ENCODE measurements at places on chromosomes 11 and 22.

GRCh38 chr22:39343259-39344045 lies 6.3 kb upstream of the SYNGR1 start:
- no peak for DNase-seq

- DNase-seq: no peak
These were observed 122.2 kb downstream of the DCDC1 start for GRCh38 chr11:31247321-31247720.

DNA sequence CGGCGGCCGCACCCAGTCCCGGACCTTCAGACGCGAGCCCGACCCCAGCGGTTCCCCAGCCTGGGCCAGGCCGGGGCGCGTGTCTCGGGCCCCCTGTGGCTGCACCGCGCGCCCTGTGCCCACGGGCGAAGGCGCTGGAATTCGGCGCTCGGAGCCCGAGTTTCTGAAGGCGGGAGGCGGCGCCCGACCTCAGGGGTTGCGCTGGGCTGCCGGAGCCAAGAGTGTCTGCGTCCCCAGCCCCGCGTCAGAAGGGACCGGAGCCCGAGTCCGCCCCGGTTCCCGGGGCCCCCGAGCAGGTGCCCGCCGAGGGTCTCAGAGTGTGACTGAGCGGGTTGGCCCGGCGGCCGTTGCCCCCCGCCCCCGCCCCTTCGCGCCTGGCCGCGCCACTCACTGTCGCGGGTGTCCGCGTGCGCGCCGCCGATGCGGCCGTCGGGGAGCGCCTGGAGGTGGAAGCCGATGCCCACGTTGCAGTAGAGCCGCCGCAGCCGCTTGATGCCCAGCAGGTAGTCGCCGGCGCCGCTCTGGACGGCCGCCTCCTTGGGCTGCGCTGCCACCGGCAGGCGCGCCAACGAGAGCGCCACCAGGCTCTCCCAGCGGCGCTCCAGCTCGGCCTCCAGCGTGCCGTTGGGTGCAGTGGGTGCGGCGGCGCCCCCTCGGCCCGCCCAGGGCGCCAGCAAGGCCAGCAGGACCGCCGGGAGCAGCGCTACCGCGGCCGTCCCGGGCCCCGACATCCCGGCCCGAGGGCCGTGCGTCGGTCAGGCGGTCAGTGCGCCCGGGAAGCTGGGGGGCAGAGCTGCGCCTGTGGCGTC lies 583 bp downstream of the FGF4 start:
- DNase-seq: no peak

- no peak for DNase-seq
These were observed 21.6 kb upstream of the FXYD6 start for GRCh38 chr11:117898059-117898458.

DNA sequence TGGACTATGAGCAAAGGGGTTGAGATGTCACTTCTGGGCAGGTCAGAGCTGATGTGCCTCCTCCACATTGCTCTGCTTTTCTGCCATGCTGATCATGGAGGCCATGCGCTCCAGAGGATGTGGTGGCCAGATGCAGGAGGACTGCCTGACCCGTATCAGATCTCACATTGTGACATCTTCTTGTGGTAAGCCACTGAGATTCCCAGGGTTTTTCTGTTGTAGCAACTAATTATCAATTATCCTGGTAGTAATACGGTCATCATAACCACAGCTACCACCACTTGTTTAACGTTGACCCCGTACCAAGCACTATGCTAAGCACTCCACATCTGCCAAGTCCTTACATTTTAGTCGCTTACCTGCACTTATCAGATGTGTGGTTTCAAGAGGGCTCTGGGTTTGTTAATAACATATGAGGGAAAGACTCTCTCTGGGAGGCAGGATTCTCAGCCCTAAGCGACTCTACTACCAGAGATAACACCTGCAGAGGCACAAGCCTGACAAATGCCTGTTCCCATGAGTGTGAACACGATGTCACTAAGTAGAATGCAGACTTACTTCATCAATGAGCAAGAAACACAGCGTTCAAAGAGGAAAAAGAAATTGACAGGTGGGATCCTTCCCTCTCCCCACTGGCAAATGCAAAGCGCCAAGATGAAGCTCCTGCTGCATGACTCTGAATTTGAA lies 63.6 kb upstream of the TIMP3 start:
- no peak for DNase-seq

DNA sequence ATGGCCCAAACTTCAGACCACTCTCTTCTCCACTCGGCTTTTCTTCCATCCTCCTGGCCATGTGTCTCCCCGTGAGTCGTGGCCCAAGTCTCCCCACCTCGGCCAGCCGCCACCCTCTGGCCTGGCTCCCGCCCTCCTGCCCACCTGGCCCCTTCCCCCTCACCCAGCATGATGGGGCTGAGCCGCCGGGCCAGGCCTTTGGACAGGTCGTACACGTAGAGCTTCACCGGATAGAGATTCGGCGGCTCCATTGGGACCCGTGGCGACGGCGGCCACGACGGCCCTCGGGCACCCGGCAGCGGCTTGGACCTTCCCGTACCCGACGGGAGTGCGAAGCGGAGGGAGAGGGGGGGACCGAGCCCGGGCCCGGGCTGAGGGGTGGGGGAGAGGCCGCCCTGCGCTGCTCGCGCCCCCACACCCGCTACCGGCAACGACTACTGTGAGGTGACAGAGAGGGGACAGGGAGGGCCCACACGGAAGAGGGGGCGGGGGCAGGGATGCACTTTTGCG lies at the start of gene DESI1:
Gene DESI1 (minus strand): TSS at position 455 of the 510 bp plus-strand sequence. CDS start 204 bp downstream, at position 251.
- DNase-seq: peak; percentile 51

DNA sequence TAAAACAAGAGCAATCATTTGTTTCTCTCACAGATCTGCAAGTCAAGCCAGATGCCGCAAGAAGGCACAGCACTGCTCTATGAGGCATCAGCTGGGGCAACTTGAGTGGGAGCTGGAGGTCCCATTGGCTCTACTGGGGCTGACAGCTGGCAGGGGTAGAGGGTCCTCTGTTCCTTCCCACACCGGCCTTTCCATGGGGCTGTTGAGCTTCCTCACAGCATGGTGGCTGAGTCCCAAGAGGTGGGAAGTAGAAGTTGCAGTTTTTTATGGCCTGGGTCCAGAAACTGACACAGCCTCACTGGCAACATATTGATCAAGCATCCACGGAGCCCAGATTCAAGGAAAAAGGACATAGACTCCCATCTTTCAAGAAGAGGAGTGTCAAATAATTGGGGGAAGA lies 34.4 kb downstream of the RPL3 start:
- DNase-seq: no peak

DNA sequence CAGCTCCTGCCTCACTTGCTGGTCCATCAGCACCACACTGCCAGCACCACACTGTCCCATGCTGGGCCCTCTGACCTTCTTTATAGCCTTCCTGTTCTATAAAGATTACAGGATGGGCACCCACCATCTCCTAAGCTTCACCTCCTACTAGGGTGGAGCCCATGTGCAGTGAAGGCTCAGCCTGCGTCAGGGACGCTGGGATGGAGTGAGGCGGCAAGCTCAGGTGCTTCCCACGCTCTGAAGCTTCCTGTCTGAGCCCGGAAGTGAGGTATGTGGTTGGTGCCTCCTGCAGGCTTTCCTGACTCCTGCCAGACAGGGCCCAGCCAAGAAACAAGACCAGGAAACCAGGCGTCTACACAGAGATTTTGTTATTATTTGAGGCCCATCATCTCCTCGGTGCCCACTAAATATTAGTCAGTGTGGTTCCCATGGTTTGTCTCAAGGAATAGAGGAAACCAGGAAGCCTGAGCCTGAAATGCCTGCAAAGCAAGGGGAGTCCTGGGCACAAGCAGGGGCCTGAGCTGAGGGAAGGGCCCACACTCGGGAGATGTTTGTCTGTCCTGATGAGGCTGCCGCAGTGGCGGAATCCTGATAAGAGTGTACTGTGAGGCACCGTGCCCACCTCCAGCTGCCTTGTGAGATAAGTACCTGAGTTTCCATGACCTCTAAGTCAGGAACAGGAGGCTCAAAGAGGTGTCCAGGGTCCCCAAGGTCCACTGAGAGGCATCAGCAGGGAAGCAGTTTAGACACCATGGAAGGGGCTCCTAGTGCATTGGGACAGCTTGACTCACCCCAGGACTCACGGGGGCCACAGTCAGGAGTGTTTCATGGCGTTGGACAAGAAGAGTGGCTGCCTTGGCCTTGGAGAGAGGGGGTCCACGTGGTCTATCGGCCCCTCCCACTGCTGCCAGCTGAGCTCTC lies 22.0 kb downstream of the RSPH14 start:
- DNase-seq: no peak

- no peak for DNase-seq
These were observed 219.7 kb downstream of the CNTN5 start for GRCh38 chr11:99240192-99241030.

DNA sequence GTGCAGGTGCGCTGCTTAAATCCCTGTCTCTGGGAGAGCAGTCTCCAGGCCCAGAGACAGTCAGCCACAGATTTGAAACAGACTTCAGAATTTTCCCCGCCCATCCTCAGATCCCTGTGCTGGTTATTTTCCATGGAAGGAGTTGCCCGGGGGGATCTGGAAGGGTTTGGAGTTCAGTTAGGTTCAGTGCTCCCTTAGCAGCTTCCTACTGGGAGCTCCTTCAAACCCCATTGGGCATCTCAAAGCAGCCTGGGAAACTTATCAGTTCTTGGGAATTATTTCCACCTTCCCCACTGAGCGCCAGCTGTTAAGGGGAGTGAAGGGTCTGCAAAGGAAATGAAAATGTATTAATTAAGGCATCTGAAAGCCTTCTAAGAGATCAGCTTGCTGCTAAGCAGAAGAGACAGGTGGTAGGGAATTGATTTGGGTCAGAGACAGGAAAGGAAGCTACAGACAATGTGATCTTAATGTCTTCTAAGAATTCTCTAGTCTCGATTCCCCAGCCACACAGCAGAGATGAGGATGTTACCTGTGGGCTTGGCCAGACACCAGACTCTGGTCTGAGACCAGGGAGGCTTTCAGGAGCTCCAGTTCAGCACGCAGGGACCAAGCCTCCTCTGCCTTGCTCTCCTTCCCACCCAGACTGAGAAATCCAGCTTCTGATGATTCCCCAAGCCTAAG lies 106.2 kb upstream of the TBCEL start:
- no peak for DNase-seq

- no peak for DNase-seq
These were observed 19.8 kb downstream of the PTDSS2 start for GRCh38 chr11:469684-470560.

GRCh38 chr11:67647471-67647870 lies 3.1 kb downstream of the ACY3 start:
- DNase-seq: no peak

DNA sequence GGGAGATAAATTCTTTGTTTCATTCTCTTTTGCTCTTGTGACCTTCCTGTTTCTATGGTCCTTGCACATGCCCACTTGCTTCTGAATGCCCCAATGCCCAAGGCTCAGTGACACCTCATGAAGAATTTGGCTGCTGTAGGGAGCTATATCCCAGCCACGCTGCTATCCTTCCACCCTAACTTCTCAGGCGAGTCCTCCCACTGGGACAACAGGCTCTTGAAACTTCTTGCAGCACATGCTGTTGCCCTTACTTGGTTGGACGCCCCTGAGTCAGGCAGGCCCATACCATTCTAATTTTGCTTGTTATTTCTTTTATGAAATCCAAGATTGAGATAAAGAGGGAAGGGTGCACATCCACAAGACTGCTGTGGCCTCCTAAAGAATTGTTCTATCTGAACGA lies 57.6 kb upstream of the BLID start:
- DNase-seq: no peak

DNA sequence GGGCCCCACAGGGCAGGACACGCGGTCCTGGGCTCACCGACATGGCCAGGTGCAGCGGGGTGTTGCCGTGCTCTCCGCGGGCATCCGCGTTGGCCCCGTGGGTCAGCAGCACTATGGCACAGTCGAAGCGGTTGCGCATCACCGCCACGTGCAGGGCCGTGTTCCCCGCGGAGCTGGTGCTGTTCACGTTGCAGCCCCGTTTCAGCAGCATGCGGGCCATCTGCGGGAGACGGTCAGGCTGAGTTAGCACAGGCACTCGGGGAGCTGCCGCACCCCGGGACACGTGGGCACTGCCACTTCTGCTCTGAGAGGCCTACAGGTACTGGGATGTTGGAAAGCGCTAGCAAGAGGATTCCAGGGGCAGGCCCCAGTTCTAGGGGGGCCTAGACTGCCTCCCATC lies 22.3 kb upstream of the BAIAP2L2 start:
- no peak for DNase-seq

DNA sequence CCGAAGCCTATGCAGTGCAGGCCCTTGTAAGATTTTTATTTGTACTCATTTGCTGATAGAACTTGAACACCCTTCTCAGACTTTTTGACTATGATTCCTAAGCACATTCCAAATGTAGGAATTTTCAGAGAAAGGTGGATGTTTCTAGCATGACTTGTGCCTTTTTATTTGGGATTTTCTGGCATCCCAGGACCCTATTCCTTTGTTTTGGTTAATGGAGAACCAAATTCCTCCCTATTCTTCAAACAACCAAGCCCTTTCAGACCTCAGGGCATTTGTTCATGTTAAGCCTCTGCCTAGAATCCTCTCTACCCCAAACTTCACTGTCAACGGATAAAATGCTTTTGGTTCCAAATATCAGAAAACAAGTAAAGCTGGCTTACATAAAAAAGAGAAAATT lies 371.1 kb downstream of the DDX10 start:
- no peak for DNase-seq

GRCh38 chr11:8209208-8209807 lies 40.5 kb upstream of the RIC3 start:
- DNase-seq: no peak

DNA sequence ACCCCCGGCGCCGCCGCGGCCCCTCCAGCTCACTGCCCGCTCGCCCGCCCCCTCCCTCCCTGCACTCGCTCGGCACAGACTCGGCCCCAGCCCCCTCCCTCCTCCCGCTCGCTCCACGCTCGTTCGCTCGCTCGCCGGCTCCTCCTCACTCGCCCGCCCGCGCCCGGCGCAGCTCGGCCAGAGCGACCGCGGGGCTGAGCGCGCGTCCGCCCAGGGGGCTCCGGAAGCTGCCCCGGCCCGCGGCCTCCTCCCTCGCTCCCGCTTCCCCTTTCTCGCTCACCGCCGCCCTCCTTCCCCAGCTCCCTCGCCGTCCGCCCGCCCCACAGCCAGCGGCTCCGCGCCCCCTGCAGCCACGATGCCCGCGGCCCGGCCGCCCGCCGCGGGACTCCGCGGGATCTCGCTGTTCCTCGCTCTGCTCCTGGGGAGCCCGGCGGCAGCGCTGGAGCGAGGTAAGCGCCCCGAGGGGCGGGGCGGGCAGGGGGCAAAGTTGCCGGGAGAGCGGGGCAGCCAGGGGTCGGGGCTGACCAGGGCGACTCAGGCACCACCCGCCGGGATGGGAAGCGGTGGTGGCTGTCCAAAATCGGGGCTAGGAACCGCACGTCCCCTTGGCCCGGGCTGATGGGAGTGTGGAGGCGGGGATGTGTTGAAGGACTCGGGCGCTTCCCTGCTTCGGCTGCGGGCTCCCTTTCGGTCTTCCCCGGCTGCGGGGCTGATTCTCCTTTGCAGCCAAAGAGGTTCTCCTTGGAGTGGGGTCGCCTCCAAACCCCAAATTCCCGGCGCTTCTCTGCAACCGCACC lies at the start of gene SEZ6L:
Gene SEZ6L (plus strand): TSS at position 148 of the 797 bp plus-strand sequence. CDS start 208 bp downstream, at position 356.
- no peak for DNase-seq

DNA sequence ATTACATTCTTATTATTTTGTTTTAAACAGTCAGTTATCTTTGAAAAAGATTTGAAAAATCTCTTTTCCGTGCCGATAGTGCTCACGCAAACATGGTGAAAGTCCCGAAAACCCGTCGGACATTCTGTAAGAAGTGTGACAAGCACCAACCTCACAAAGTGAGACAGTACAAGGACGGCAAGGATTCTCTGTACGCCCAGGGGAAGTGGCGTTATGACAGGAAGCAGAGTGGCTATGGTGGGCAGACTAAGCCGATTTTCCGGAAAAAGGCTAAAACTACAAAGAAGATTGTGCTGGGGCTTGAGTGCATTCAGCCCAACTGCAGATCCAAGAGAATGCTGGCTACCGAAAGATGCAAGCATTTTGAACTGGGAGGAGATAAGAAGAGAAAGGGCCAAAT lies 28.7 kb upstream of the CTSD start:
- DNase-seq: no peak

- no peak for DNase-seq
These were observed 840.4 kb upstream of the TENM4 start for GRCh38 chr11:80281194-80281593.
